ENCODE measurements at places on chromosomes 2 and 18.

DNA sequence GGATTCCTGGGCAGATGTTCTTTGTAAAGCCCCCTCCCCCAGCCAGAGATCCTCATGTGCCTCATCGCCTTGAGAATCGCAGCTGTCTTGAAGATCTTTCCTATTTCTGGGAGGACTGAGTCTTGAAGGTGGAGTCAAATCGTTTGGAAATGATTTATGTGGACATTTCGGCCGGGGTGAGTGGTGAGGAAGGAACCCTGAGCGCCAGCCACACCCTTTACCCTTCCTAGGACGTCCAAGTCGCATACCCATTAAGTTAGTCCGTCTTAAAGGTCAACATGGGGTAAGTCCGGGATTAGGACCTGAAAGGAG lies 84.9 kb upstream of the ZCCHC2 start:
- DNase-seq: no peak

DNA sequence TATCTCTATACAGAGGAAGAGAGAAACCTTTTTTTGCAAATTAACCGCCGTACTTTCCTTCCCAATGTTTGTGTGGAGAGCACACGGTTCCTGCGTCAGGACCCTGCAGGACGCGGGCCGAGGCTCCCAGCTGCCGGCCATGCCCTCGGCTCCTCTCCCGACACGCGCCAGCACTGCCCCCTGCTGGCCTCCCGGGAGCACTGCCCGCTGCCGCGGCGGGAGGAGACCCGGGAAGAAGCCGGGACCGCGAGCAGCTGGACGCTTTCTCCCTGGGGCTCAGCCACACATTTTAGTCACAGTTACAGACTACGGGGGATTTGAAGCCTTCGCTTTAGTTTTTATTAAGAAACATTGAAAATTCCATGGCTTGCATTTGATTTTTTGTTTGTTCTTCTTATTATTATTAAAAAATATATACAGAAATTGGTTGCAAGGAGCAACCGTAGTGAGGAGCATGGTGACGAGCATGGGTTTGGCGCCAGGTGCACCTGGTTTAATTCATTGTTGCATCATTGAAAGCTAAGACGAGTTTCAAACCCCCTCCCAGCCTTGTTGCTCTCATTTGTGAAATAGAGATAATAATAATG lies 401.2 kb downstream of the GALR1 start:
- DNase-seq: peak; percentile 93

GRCh38 chr2:28294451-28294850 lies 98.2 kb upstream of the FOSL2 start:
- no peak for DNase-seq

DNA sequence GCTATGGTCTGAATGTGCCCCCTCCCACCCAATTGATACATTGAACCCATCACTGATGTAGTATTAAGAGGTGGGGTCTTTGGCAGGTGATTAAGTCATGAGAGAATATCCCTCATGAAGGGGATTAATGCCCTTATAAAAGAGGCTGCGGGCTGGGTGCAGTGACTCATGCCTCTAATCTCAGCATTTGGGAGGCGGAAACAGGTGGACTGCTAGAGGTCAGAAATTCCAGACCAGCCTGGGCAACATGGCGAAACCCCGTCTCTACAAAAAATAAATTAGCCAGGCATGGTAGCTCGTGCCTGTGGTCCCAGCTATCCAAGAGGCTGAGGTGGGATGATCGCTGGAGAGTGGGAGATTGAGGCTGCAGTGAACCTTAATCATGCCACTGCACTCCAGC lies 14.3 kb downstream of the POLR2D start:
- DNase-seq: no peak

DNA sequence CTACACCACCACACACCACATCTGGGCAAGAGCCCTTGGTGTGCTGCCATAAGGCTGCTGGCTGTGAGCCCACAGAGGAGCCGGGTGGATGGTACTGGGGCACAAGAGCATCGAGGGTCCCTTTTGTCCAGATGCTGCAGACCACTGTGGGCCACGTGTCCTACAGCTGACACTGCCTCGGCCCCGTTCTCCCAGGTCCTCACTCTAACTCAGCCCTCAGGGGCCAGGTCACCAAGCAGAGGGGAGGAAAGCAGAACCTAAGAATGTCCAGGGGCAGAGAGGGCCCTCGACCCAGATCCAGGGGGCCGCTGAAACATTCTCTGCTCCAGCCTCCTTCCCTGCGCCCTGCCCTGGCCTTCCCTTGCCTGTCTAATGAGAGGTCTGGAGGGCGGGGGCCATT lies 91.7 kb upstream of the ASB18 start:
- DNase-seq: no peak

DNA sequence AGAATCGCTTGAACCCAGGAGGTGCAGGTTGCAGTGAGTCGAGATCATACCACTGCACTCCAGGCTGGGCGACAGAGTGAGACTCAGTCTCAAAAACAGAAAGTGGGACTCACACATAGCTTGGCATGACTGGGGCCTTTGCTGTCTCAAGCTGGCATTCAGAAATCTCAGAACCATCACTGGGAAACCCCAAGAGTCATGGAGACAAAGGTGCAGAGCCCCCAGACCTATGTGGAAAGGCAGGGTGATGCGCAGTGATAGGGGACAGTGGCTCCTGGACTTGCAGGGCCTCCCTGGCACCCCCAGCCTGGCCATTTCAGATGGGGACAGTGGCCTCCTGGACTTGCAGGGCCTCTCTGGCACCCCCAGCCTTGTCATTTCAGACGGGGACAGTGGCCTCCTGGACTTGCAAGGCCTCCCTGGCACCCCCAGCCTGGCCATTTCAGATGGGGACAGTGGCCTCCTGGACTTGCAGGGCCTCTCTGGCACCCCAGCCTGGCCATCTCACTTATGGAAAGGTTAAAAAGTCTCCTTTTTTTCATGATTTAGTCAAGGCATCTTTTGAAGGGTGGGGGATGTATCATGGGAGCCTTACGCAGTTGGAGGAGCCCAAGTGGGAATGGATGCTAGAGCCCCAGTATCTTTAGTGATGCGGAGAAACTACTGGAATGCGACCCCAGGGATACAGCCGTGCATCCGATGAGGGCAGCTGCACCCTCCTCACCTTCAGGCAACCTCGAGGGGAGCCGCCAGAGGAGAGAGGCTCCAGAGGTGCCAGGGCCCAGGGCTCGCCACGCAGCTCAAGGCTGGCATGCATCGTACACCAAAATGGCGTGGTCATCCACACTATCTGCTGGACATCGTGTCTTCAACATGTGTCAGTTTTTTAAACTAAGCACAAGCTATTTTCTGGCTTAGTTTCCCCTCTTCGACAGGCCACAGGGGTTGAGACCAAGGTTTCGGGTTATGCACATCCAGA lies 30.5 kb downstream of the ZNF516 start:
- no peak for DNase-seq

GRCh38 chr2:233387667-233388528 lies 33.6 kb downstream of the DGKD start:
- no peak for DNase-seq

DNA sequence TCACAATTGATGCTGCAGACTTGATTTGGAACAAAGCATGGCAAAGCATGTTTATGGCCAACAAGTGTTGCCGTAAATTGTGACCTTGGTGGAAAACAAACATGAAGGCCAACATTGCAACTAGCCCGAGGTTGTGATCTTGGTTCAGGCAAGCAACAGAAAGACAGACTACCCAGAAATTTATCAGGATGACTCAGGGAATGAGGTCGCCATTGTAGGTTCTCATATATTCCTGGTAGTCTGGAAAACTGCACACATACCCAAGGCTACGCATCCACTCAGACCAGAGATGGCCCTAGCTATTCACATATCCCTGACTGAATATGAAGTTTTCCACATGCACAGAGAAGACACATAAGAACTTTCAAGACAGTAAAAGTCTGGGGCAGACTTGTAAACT lies 30.1 kb downstream of the CYP1B1 start:
- no peak for DNase-seq

DNA sequence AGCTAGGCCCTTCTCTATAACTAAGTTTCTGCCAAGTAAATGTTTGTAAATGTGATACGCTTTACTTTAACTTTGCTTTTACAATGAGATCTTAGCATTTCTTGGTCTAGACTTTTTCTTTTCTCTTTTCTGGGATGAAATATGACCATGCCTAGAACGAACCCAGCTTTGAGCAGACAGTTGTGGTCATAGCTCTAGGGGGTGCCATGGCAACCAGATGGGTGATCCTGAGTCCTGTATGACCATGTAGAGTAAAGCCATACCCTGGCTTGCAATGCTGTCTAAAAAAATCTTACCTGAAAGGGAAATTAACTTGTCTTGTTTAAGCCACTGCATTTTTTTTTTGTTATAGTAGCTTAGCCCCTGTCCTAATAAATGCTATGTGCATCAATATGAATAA lies 956.3 kb downstream of the SLC4A3 start:
- DNase-seq: no peak

DNA sequence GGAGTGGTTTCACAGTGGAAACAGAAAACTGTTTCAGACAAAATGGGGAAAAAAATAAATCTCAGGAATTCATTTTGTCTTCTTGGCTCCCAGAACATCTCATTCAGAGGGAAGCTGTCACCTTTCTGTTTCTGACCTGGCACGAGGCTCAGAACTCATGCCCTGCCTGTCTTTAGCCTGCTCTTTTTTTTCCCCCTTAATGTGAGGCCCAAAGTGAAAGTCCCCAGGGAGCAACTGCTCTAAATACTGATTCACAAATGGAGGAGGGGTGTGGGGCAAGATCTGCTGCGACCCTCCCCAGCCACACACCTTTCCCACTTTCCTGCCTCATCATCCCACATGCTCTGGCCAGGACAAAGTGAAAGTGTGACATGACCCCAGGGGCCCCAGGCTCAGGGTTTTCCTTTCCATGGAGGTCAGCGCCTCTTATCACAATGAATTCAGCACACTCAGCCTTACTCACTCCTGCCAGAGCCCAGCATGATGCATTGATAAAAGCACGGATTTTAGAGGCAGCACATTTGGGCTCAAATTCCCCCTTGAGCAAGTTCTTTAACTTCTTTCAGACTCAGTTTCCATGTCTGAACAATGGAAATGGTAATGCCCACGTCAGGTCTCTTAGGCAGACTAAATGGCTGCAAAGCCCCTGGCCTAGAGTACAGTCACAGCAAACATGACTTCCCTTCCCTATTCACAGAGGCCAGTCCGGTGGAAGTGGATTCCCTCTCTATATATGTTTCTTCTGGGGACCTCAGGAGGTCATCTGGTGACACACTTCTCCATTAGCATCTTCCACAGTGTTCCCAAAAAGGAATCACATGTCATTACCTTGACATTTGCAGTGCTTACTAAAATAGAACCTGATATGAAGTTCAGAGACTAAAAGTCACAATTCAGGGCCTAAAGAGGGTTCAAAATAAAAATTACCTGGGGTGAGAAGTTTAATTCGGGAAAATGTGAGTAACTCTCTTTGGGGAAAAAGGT lies 55.3 kb upstream of the TMEM163 start:
- DNase-seq: no peak

DNA sequence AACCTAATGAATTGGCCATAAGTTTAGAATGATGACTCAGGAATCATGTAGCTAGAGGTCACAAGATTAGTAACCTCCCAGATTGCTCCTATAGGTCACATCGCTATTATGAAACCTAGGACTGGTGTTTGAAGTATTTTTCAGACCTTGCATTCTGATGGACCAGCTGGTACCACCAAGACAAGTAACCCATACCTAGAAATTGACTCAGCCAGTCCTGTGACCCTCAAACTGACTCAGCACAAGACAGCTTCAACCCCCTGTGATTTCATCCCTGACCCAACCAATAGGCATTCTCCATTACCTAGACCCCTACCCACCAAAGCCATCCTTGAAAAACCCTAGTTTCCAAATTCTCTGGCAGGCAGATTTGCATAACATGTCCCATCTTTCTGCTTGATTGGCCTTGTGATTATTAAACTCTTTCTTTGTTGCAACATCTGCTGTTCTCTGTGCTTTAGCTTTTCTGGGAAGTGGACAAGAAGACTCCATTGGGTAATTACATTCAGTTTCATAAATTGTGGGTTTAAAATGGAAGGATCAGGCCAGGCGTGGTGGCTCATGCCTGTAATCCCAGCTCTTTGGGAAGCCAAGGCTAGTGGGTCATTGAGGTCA lies 254.9 kb downstream of the IRS1 start:
- DNase-seq: no peak

- DNase-seq: no peak
Measured at GRCh38 chr2:136075476-136075875, 42.5 kb downstream of the CXCR4 start.

DNA sequence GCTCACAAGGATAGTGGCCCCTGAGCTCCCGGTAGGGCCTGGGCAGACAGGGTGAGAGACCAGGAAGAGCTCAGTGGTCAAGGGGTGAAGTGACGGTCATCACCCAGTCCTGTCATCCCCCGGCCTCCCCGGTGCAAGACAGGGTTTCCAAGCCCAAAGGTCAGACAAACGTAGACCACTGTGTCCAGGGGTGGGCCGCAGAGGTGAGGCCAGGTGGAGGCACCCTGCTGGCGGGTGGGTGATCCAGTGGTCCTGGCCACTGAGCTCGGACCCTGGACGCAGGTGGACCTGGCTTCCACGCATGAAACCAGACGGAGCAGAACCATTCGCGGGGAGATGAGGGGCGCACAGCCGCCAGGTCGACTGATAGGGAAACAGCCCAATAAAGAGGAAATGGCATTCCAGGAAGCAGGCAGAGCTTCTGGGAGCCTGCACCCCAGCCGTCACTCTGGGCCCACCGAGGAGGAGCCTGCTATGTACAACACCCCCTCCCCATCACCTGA lies 14.4 kb upstream of the SNED1 start:
- no peak for DNase-seq

- DNase-seq: no peak
Measured at GRCh38 chr2:181063696-181064095, 83.3 kb downstream of the UBE2E3 start.

DNA sequence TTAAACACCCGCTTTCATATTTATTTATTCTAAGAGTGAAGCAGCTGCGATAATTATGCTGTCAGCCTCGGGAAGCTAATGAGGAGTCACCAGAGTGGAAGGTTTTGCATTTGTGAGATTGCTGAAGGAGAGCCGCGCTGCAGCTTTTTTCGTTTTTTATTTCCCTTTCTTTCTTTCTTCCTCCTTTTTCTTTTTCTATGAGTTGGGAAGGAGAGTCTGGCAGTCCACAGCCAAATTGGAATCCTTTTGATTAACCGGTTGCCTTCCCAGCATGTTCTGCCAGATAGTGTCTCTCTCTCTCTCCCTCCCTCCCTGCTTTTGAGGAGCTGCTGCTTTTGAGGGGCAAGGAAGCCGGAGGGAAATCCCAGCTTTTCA lies 82.1 kb downstream of the CDK15 start:
- no peak for DNase-seq

- no peak for DNase-seq
Measured at GRCh38 chr2:191158193-191158592, 7.4 kb upstream of the STAT4 start.

- DNase-seq: no peak
Measured at GRCh38 chr2:204495381-204495780, 49.9 kb upstream of the PARD3B start.

GRCh38 chr2:99256677-99257076 lies 1.2 kb upstream of the LYG2 start:
- no peak for DNase-seq

GRCh38 chr2:38180754-38181153 lies 104.8 kb upstream of the CYP1B1 start:
- no peak for DNase-seq

DNA sequence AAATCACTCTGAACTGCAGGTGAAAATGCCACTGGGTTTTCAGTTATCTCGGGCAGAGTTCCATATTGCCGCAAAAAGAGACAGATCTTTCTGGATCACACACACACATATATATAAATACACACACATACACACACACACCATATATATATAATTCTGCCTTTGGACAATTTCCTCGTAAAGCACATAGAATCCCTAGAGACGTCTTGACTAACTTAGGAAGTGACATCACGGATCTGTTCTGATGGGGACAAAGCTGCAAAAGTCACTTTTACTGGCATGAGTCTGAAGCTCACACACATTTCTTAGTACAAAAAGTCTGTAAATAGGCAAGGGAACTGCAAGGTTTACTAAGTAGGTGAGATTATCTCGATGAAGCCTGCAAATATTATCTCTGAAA lies 28.6 kb upstream of the MBOAT2 start:
- no peak for DNase-seq

All from NCI-H2107 (cell line).